ENCODE measurements at places on chromosomes 12 and 14. TPM values are rescaled to one million over a fixed set of nuclear protein-coding genes. Genes with fewer than 3 reads are reported as not detected.
A peak's percentile ranks its signal among the peaks of the same experiment; 100 is the strongest.

The GPRC5A gene
- 4.7 TPM for total RNA-seq

The ISCA2 gene
- total RNA-seq = 8.7 TPM

- peak overlapping the region; percentile 39 for H3K4me3 ChIP-seq
- peak overlapping the region; percentile 66 for H3K27ac ChIP-seq
- no peaks in the 10 kb centered on the region for H3K36me3 ChIP-seq
- peaks cover 10% of the 10 kb centered on the region for H3K4me1 ChIP-seq
These were observed 74.0 kb downstream of the RPS29 start for GRCh38 chr14:49512147-49512551.

DNA sequence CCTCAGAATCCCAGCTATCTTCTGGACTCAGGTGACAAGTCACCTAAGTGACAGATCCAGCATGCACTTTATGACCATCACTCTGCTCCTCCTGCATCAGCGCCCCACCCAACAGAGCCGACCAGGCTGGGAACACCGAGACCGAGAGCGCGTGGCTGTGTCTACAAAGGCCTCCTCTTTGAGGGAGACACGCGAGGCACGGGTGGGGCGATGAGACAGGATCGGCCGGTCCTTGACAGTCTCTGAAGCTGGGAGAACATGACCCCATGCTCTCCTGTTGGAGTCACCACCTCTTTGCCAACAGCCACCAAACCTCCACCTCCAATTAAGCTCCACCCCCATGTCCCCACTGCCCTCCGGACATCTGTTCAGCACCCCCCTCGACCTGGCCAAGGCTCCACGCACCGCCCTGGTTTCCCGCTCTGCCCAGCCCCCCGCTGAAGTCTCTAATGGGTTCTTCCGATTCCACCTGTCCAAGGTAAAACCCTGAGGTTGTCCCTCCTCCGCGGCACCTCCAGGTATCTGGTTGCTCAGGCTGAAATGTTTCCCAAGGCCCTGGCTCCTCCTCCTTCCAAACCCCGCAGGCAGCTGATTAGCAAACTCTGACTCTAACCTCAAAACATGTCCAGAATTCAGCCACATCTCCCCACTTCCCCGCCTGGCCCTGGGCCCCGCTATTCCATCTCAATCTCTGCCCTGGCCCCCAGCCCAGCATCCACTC lies 31.5 kb downstream of the HSP90AA1 start:
- H3K36me3 ChIP-seq = peaks cover 21% of the 10 kb centered on the region
- no peaks in the 10 kb centered on the region for H3K27me3 ChIP-seq
- peaks cover 6% of the 10 kb centered on the region for H3K4me1 ChIP-seq
- peak; percentile 95 for DNase-seq

DNA sequence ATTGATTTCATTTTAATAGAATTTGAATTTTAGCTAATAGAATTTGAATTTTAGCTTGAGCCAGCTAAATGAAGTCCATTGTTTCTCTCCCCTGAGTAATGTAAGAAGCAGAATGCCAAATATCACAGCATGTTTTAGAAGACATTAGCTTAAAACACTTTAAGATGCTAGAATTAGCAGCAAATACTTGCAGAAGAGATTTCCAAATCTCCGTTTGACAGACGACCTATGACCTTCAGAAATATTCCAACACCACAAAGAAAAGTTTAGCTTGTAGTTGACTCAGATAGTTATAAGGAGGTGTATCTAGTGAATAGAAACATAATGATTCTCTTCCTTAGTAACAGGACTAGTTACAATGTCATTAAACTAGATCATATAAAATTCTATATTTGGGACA lies 51.7 kb upstream of the MYF6 start:
- H3K36me3 ChIP-seq = no peaks in the 10 kb centered on the region
- DNase-seq = no peak
- no peak overlapping the region for H3K27ac ChIP-seq
- H3K4me3 ChIP-seq = no peak overlapping the region

- DNase-seq = no peak
- H3K27me3 ChIP-seq = no peaks in the 10 kb centered on the region
- peak overlapping the region; percentile 48 for H3K27ac ChIP-seq
- H3K36me3 ChIP-seq = no peaks in the 10 kb centered on the region
- H3K4me1 ChIP-seq = peaks cover 50% of the 10 kb centered on the region
These were observed 36.4 kb downstream of the SAMD4A start for GRCh38 chr14:54603362-54603761.

GRCh38 chr12:89935850-89936249 lies 227.2 kb upstream of the ATP2B1 start:
- H3K36me3 ChIP-seq = no peaks in the 10 kb centered on the region
- no peak overlapping the region for H3K27ac ChIP-seq
- DNase-seq = no peak
- peaks cover 18% of the 10 kb centered on the region for H3K4me1 ChIP-seq
- no peaks in the 10 kb centered on the region for H3K27me3 ChIP-seq
